ENCODE measurements at places on chromosomes 12 and 14.
A peak's percentile ranks its signal among the peaks of the same experiment; 100 is the strongest.

DNA sequence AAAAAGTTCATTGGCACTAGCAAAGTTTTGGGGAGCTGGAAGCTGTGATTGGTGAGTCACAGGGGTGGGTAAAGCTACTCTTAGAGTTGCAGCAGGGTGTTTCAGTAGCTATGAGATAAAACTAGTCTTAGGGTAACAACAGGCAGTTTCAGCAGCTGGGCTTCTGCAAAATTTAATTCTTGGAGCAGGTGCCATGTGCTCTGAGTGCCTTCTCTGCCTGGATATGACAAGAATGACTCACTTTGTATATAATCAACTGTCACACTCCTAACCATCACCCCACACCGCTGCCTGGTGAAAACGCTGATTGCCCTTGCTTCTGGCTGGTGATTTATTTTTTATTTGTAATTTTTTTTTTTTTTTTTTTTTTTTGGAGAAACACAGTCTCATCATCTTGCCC, 10.5 kb upstream of the PLBD2 start:
- DNase-seq: no peak

- no peak for DNase-seq
Measured at GRCh38 chr12:65720136-65721130, 103.8 kb upstream of the HMGA2 start.

DNA sequence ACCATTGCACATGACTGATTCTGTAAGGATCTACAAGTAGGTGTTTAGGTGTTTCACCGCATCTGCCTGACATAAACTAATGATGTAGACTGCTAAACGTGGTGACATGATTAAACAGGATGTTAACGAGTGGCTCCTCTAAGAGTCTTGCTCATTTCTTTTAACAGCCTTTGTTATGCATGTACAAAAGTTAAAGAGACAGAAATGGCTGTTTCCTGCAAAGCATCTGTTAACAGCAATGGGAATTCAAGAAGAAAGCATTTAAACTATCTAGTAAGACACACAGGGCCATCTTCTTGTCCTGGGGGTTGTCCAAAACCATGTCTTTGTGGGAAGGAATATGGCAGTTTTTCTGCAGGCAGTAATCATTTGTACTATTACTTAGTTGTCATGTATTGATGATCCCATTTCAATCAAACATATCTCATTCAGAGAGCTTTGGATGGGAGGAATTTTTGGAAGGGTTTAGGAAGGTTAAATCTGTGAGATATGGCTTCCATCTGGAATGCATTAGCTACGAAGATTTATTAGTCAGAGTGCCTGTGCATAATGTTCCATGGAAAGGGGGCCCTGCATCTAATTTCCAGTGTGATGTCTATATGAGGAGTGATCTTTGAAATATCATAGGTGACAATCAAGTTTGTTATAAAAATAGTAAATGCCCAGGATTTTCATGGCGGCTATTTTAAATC, 495.1 kb downstream of the EGLN3 start:
- no peak for DNase-seq

DNA sequence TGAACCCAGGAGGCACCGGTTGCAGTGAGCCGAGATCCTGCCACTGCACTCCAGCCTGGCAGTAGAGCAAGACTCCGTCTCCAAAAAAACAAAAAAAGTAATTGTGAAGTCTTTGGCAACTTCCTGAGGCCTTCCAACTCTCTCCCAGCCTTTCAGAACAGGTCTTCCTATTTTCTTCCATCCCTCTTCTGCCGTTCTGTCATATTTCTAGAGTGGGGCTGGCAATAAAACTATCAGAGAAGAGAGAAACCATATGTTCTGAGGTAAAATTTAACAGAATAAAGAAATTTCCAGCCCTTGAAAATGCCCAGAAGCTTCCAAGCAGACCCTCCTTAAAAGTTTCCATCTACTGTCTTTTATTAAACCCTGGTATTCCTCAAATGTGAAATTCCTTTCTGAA, 100.4 kb downstream of the HMGA2 start:
- no peak for DNase-seq

- no peak for DNase-seq
Measured at GRCh38 chr12:127722611-127723010, 544.4 kb upstream of the TMEM132C start.

DNA sequence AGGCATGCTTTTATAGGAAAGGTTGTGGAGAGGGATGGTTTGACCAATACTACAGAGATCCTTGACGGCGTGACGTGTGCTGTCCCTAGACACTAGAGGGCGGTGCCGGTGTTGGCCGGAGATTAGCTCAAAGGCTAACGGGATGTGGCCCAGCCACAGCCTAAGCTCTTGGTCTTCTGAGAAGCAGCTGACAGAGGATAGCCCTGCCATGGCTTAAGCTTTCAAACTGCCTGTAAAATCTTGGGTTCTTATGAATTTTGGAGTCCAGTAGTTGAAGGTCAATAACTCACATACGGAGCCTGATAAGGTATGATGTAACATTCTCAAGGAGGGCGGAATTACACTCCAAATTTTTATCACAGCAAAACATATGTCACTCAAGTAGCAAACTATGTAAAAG, 515.7 kb upstream of the ATXN7L3B start:
- DNase-seq: no peak

GRCh38 chr14:61280526-61281185, 482 bp downstream of the TMEM30B start:
- peak; percentile 45 for DNase-seq

- no peak for DNase-seq
Measured at GRCh38 chr12:81034926-81035325, 43.0 kb upstream of the ACSS3 start.

GRCh38 chr14:96126783-96127271, 77.8 kb upstream of the BDKRB2 start:
- no peak for DNase-seq

- DNase-seq: no peak
Measured at GRCh38 chr12:101855364-101855884, 22.0 kb upstream of the DRAM1 start.

GRCh38 chr12:105721051-105721825, 390.7 kb downstream of the C12orf75 start:
- DNase-seq: no peak

GRCh38 chr12:130420071-130420470, 82.4 kb downstream of the PIWIL1 start:
- no peak for DNase-seq

DNA sequence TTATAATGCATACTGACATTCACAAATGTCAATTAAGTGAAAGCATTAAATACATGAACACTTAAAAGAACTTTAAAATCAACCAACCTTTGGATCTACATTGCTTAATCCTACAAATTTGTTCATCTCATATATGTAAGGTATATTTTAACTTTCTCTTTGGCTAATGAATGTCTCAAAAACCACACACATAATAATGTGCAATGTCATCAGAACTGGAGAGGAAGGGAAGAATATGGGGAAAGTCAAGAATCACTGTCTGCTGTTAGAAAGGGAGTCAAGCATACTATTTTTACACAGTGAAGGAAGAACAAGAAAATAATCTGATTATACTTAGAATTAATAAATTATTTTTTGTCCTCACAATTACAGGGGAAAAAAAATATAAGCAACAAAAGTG, 4.9 kb downstream of the GMFB start:
- no peak for DNase-seq

- DNase-seq: no peak
Measured at GRCh38 chr14:69458350-69458749, 26.2 kb upstream of the PLEKHD1 start.

DNA sequence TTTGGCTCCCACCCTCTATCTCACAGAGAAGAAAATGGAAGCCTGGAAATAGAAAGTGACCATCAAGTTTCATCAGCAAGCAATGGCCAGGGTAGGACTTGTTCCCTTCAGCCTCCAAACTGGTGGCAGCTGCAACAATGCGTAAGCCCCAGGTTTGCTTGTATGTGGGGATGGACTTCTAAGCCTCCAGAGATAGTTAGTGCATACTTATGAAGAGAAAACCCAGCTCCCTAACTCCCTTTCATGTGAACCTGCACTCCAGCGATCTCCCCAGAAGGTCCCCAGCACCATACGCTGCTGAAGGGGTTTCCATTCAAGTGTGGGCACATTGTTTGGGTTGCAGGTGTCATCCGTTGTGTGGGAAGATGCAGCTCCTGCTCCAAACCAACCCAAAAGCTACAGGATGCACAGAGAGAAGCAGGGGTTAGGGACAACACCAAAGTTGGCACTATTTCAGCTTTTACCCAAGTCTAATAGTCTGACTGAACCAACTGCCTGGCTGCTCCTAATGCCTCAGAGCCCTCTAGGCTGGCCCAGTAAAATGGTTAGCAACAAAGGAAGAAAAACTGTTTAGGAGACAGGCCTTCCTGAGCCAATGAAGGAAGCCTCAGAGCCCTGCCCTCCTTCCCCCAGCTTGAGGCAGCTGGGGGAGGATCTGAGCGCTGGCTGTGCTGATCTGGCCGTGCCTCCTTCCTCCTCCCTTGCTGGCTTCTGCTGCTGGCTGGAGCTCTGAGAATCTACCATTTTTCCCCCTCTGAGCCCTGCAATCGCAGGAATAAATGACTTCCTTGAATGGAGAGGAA, 12.3 kb downstream of the ZFP36L1 start:
- DNase-seq: no peak

DNA sequence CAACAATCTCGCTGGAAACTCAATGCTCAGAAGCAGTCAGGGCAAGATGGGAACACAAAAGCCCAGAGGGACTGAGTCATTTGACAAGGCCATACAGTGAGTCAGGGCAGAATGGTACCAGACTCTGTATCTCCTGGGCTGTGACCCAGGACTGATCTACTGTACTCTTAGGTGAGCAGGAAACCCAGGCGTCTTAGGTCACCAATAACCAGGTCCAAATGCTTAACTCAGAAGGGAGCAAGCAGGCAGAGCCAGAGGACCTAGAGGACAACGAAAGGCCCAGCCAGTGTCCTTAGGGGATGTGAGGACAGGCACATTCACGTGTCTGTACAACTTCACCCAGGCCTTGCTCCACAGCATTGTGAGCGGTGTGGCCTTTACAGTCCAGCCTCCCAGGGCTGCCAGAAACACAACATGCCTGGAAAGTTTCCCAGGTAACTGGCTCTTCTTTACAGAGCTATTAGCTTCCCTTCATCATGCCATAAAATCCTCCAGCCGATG, 69.9 kb downstream of the ARL6IP4 start:
- DNase-seq: no peak

DNA sequence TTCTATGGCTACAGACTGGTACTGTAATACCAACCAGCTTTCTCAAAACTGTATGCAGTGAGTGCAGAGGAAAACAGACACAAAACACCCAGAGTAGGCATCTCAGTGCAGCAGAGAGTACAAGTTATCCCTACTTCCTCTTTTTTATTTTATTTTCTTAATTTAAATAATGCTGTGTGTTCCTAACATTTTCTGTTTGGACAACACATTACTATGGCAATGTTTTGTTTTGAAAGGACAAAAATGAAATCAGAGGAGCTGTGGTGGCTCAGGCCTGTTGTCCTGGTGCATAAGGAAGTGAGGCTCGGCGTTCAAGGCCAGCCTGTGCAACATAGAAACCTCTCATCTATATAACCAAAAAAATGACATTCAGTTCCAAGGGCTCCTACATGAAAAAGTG, 33.7 kb upstream of the SELPLG start:
- DNase-seq: no peak

- DNase-seq: no peak
Measured at GRCh38 chr14:50978529-50978871, 34.2 kb upstream of the PYGL start.

DNA sequence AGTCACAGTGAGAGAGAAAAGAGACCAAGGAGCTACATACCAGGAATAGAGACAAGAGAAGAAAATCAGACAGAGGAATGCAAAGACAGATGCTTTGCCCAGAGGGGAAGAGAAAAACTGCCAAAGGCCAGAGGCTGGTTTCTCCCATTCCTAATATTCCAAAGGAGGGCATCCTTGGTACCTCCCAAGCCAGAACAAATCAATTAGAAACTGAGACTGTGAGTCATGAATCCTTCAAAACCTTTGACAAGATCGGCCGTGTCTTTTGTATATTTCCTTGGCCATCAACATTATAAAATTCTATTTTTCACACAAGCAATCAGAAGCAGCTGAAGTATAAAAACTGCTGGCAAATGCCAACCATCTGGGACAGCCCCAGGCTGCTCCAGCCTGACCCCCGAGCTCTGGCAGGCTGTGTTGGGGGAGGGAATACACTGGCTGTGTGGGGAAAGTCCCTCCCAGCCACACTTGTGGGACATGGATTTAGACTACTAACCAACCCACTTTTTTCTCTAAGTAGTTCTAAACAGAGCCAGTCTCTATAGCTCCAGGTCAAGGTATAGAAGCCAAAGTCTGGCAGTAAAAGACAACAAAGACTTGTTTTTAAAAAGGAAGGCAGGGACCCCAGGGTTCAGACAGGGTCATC, 13.7 kb downstream of the POMT2 start:
- no peak for DNase-seq

DNA sequence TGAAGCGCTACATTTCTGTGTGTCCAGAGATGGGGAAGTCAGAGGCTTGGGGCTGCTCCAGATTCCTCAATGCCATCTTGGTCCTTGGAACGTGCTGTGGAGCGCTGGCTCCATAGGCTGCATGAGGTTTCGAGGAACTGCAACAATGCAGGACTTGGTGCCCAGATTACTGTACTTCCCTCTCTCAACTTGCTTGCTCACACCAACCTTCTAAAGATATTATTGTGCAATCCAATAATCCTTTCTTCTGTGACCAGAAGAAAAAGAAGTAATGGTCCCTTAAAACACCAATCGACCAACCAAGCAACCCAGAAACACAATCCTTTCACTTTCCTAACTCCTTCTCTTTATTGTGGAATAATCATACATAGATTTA, 3.7 kb downstream of the PRICKLE1 start:
- DNase-seq: no peak

DNA sequence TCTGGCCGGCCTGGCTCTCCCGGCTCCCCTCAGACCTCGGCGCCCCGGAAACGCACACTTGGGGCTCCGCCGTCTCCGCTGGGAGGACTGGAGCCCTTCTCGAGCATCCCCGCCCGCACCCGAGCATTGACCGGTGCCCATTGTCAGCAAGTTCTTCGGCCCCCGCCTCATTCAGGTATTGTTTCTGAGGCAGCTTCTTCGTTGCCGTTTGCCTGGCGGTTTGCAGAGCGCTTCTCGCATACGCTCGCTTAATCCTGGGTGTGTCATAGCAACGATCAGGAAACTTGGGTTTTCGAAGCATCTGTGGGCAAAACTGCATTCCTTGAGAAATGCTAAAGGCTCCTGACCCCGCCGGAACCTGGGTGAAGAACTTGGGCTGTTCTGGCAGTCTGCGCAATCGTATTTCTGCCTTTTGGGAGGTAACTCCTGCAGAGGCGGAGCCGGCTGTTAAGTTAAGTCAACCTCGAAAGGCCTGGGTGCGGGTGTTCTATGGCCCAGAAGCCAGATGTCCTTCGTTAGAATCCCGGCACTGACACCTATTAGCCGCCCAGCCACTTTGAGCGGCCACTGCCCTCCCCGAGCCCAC, 518 bp downstream of the GSKIP start:
- DNase-seq: peak; percentile 45

GRCh38 chr12:69415471-69416275, 54.5 kb upstream of the FRS2 start:
- DNase-seq: no peak

- DNase-seq: no peak
Measured at GRCh38 chr12:127728729-127729128, 538.2 kb upstream of the TMEM132C start.

All from activated naive CD4-positive, alpha-beta T cell (primary cell).